ENCODE measurements at places on chromosomes 4 and X. TPM values are rescaled to one million over a fixed set of nuclear protein-coding genes. Genes with fewer than 3 reads are reported as not detected.

DNA sequence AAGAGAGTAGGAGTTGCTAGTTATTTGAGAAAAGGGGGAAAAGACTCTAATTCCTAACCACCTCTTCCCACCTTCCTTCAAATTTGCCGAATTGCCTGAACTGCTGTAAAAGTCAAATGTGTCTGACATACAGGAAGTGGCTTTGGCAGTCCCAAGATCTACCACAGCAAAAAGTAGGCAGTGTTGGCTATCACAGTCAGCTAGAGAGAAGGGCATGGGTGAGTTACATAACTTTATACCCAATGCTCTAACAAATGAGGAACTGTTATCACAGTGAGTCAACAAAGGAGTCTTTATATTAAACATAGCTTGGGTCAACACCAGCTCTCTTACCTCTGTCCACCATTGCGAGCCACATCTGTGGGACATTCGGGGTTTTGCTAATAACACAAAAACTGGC is 2.4 kb upstream of the MBNL3 start:
- peak; percentile 72 for DNase-seq

DNA sequence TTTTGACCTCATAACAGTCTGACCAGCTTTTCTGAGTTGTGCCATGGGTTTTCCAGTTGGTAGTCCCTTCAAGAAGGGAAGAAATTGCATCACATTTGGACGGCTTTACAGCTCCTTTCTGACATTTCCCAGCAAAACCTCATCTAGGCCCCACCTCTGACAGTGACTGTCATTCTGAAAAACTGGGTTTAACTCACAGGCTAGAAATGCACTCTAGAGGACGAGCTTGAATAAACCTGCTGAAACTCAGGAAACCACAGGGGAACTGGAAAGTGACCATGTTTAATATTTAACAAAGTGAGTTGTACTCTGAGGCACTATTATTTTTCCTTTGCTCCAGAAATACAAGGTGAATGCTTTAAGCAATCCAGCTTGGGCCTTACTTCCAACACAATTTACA is 434.3 kb upstream of the RASGEF1B start:
- DNase-seq: no peak

GRCh38 chr4:139641218-139641617 is 24.4 kb upstream of the MGST2 start:
- peak; percentile 62 for DNase-seq

DNA sequence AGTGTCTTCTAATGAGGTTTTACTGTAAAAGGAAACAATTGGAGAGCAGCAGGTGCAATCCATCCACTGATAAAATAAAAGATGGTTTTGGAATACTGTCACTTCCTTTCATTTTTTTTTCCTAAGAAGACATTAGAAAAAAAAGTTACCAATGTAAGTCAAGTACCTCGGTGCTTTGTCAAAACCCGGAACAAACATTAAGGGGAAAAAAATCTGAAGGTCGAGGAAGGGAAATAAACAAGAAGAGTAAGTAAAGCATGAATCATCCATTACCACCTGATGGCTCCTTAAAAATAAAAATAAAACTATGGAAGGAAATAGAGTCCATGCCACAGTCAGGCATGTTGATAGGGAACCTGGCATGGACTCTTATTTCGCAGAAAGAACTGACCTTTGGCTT is 15.3 kb upstream of the XPNPEP2 start:
- peak; percentile 60 for DNase-seq

DNA sequence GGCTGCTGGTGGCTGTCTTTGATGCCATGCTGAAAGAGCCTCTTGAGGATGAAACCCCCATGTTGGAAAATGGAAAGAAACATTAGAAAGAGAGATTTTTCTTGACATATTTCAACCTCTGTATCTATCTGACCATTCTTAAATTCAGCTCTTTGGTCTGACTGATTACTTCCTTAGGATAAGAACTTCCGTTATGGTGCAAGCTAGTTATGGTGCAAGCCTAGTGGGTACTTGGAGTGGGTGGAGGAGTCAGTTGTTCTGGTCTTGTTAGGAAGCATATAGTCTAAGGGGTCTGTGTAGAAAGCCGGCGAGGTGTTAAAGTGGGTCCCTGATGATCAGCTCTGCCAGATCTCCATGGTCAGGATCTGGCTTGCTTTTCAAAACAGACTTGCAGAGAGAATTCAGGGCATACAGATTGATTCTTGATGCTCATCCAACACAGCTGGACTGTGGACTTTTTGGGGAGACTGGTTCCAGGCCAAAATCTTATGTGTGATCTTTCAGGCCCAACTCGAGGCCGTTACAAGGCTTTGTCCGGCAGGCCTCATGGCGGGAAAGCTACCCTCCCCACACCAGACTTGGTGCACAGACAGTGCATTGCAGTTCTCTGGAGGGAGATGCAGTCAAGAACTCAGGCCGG is 82.8 kb upstream of the BOD1L1 start:
- no peak for DNase-seq

GRCh38 chr4:81921751-81922159 is 450.0 kb upstream of the RASGEF1B start:
- DNase-seq: no peak

Gene DMRTC1
- total RNA-seq: not detected

Gene PAGE2B
- not detected for total RNA-seq
